ENCODE measurements at places on chromosomes 7 and 10. TPM values are rescaled to one million over a fixed set of nuclear protein-coding genes. Genes with fewer than 3 reads are reported as not detected.

Gene C10orf67
- 0.21 TPM for total RNA-seq

Gene TLL2
- total RNA-seq = not detected

Gene CHAT
- total RNA-seq = not detected

Gene NACAD
- total RNA-seq = 1.3 TPM

Gene HTR7
- 0.28 TPM for total RNA-seq

Gene FOXL3
- total RNA-seq = not detected

Gene SFR1
- total RNA-seq = 14.3 TPM

Gene NANOS1
- 0.11 TPM for total RNA-seq

Gene VAX1
- not detected for total RNA-seq

Gene NODAL
- not detected for total RNA-seq

Gene NAPEPLD
- 11.0 TPM for total RNA-seq

Gene SLC26A5
- not detected for total RNA-seq

Gene UPK3B
- 0.79 TPM for total RNA-seq

Gene CLRN3
- not detected for total RNA-seq

Gene CREM
- total RNA-seq = 126 TPM

Gene C7orf57
- 0.95 TPM for total RNA-seq

Gene AKR1D1
- total RNA-seq = not detected

Gene OR6B1
- total RNA-seq = not detected

Gene LRRC17
- not detected for total RNA-seq

Gene SMC3
- total RNA-seq = 74.0 TPM

Gene ODAD2
- 0.08 TPM for total RNA-seq

Gene TMEM26
- total RNA-seq = not detected

Gene AGAP3
- 45.0 TPM for total RNA-seq

Gene SPAM1
- total RNA-seq = not detected

Gene ANK3
- 56.2 TPM for total RNA-seq

Gene MOGAT3
- total RNA-seq = not detected

Gene MIOS
- 47.7 TPM for total RNA-seq

Gene CCL26
- total RNA-seq = not detected

Gene OPN4
- not detected for total RNA-seq

Gene PRSS1
- total RNA-seq = not detected

Gene STEAP1B
- total RNA-seq = not detected

Gene HOXA3
- total RNA-seq = not detected

Gene PDZD7
- total RNA-seq = 2.9 TPM

Gene AGAP4
- total RNA-seq = 16.1 TPM

Gene HPS6
- total RNA-seq = 21.6 TPM

Data from activated T-helper 17 cell treated with anti-CD3 and anti-CD28 coated beads, Interleukin-2, amount 50 U/mL, for 72 hours (primary cell).